Femur (tissue), 1 donor: ENCODE measurements at places on chromosomes 16 and 17.
A peak's percentile ranks its signal among the peaks of the same experiment; 100 is the strongest.

GRCh38 chr17:38322156-38322779, 21.5 kb downstream of the GPR179 start:
- peak; percentile 52 for DNase-seq

DNA sequence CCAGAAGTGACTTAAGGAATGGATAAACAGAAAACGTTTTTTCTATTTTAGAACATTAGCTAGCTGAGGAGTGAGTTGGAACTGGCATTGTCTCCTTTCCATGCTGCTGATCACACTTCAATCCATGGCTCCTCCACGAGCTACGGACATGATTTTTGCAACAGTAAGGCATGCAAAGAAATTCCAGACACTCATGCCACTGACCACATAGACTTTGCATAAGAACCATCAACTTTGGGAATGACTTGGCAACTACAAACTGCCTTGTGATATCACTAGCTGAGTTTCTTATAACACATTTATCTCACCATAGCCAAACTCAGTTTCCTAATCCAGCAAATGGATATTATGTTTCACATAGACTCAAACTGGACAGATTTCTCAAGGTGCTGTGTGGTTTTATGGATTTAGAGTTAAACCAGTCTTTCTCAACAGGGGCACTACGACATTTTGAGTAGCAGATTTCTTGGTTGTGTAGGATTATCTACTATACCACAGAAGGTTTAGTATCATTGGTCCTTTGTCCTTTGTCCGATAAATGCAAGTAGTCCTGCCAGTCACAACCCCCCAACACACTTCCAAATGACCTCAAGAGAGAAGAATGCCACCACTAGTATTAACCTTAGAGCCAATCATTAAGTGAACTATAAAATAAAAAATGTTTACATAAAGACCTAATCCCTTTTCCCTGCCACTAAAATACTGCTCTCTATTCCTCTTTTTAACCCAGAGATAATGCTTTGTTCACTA, 48.3 kb upstream of the C17orf78 start:
- no peak for DNase-seq

- no peak for DNase-seq
These were observed 16.9 kb upstream of the TRAP1 start for GRCh38 chr16:3734084-3734757.

DNA sequence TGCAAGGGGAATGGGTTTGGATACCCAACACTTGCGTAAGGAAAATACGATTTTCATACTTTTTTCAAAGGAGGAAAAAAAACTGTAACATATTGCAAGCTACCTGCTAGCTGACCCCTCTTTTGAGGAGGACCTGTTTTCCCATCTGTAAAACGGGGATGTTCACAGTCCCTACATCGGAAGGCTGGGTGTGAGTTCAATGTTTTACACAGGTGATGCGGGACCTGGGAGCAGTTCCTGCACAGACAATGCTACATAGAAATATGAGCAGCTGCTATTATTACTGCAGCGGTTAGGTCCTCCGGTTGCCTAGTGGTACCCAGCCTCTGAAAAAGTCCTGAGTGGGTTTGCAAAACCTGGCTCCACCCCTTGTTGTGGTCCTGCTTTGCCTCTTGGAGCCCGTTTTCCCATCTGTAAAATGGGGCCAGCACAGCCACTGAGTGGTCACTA, 3.5 kb downstream of the SOCS1 start:
- no peak for DNase-seq

GRCh38 chr17:49975531-49975930, 6.5 kb downstream of the DLX4 start:
- DNase-seq, result no peak

- no peak for DNase-seq
These were observed 199.8 kb upstream of the CHMP6 start for GRCh38 chr17:80791758-80792284.

DNA sequence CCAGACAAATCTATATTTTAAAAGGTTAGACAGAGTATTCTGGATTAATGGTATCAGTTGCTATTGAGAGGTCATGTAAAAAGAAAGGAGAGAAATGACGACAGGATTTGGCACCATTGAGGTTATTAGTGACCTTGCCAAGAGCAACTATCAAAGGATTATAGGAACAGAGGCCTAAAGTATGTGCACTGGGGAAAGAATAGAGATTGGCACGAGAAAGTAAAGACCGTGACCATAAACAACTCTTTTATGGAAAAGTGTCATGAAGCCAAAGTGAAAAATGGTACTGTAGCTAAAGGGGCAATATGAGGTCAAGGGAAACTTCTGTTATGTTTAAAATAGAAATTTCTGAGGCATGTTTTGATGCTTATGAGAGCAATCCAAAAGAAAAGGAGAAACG, 115.2 kb upstream of the KIF2B start:
- no peak for DNase-seq

DNA sequence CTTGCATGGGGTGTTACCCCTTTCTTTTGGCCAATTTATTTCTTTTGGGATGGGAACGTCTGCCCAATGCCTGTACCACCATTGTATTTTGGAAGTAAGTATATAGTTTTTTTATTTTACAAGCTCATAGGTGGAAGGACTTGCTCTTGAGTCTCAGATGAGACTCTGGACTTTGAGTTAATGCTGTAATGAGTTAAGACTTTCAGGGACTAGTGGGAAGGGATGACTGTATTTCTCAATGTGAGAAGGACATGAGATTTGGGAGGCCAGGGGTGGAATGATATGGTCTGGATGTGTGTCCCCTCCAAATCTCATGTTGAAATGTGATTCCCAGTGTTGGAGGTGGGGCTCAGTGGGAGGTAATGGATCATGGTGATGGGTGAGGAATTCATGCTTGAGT, 49.1 kb downstream of the HNF1B start:
- DNase-seq, result no peak

- no peak for DNase-seq
These were observed 1.5 kb upstream of the PSMD3 start for GRCh38 chr17:39979016-39979670.

GRCh38 chr17:31052187-31052889, 42.4 kb upstream of the NF1 start:
- peak; percentile 79 for DNase-seq

GRCh38 chr16:48244863-48245195, 729 bp downstream of the LONP2 start:
- no peak for DNase-seq

- DNase-seq, result no peak
These were observed 806 bp downstream of the TBX21 start for GRCh38 chr17:47733674-47734410.

DNA sequence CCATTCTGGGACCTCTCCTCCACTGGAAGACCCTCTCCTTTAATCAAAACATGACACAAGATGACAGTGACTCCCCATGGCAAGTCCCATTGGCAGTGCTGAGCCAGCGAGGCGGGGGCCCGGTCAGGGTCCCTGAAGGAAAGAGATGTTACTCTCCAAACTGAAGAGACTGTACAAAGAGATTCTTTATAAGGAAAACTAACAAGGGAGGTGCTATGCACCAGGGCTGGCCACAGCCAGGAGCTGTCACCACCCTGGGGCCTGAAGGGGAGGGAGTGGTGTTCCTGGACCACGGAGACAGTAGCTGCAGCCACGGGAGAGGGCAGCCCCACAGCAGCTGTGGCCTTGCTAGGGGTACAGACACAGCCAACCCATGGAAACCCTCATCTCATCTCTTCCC, 123.1 kb downstream of the XYLT1 start:
- no peak for DNase-seq

DNA sequence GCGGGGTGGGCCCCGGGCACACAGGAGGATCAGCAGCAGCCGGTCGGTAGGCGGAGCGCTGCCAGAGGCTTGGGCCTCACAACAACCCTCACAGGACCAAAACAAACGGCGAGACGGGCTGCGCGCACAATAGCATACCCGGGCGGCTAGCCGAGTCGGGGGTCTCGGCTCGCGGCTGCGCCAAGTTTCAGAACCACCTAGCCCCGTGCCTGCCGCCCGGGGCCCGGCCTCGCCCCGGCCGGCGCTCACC, 732 bp downstream of the ULK2 start:
- peak; percentile 76 for DNase-seq

DNA sequence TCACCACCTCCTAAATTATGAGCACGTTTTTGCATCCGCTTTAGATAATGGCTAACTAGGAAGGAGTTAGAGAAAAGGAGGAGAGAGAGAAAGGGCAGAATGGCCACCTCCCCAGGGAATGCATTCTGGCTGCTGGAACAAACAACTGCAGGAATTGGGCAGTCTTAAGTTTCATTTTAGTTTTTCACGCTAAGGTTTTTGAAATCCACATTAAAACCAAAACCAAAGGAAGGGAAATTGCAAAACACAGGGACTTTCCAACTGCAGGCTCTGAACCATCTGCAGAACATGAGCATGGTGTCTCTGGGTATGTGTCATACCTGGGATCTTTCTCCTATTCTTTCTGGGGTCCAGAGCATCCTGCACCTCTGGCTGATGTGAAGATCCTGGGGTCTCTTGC, 12.1 kb upstream of the CCL8 start:
- no peak for DNase-seq

DNA sequence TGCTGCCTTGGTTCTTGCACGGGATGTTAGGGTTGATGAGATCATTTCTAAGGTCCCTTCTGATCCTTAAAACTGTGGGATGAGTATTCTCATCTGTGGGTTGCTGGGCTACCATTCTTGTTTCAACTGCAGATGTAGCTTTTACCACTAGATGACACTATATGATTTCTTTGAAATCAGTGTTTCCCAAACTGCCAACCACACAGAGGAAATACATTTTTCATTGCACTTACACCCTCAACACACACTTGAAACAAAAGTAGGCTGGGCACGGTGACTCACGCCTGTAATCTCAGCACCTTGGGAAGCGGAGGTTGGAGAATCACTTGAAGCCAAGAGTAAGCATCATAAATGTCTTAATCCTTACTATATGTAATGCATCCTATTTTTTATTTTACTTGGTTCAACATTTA, 15.3 kb downstream of the LCMT1 start:
- DNase-seq, result no peak

DNA sequence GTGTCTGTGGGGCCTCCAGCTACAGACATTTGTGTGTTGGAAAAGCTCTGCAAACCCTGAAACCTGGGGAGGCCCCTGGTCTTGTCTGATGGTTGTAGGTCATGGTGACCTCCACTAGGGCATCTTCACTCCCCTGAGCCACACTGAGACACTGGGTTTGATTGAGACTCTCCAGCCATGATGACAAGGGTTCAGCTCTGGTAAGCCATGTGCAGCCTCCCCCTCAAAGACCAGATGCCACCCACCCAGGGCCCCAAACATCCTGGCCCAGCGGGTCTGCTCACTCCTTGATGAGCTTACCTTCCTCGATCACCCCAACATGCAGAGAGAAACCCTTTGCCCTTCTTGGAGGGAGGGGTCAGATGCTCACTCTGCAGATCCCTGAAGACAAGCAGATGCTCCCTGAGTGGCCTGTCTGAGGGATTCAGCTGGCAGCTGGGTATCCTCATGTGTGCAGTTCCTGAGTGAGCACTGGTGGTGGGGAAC, 101.6 kb downstream of the METRNL start:
- peak; percentile 15 for DNase-seq

DNA sequence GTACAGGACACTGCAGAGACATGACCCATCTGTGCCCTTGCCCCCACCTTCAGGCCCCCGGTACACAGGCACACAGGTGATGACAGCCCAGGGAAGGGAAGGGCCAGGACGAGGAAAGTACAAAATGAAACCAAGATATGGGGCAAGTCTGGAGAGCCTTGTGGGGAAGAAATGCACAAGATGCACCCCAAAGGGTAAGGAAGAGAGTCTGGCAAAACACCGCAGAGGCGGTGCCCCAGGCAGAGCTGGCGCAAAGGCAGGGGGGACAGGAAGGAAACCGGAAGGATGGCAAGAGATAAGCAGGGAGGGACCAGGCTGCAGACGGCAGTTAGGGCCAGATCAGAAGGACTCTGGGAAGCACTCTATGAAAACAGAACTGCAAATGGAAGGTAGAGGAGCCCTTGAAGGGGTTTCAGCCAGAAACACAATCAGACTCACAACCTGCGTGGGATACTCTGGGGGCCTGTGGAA, 81.4 kb downstream of the SLC39A11 start:
- DNase-seq, result no peak

DNA sequence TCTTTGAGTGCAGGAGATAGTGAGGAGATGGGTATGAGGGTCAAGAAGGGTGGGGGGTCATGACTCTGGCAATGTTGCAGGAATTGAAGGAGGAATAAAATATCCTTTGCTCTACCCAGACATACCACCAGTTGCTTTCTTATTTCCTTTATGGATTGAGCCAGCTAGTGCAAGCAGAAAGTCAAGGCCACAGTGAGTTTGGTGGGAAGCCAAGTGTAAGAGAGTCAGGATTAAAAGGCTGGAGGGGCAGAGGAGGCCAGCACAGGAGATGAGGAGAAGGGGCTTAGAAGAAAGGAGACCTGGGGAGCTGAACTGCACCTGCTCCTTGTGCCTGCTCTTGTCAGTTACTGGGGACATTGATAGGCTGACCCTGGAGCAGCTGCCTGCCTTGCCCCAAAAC, 16.1 kb downstream of the PIRT start:
- DNase-seq, result no peak

DNA sequence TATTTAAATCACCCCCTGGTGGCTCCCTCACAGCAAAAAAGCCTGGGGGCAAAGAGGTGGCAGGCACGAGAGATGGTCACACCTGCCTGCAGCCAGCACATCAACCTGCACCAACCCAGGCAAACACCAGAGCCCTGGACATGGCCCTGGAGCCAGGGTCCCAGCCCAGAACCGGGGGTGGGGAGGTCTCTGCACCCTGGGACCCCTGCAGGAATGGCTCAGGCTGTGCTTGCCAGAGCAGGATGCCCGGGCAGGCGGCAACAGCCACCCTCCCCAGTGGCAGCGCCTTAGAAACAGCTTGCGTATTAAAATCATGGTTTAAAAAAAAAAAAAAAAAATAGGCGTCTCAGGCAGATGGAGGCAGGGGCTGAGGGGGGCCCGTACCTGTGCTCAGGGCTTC, 16.2 kb downstream of the MYBBP1A start:
- DNase-seq, result peak; percentile 23

GRCh38 chr16:24511792-24512191, 27.6 kb upstream of the RBBP6 start:
- DNase-seq, result no peak

GRCh38 chr17:50708050-50709000, 611 bp upstream of the ANKRD40 start:
- peak; percentile 44 for DNase-seq

GRCh38 chr17:39218906-39219305, 6.8 kb downstream of the STAC2 start:
- DNase-seq, result peak; percentile 19

DNA sequence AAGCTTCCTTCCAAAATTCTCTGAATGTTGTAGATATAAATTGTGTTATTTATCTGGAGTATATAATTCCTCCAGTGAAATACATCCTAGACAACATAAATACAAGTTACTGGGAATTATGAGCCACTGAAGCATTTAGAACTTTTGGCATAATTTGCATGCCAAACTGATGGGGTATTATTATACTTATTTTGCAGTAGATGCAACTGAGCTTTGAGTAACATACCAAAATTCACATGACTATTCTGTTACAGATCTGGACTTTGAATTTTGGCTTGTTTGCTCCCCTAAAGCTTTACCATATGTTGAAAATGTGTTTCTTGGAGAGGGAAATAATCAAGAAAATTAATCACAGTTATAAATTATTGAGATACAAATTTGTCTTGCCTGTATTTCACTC, 372.5 kb downstream of the CDH11 start:
- no peak for DNase-seq
